Fibroblast of lung (primary cell): ENCODE measurements at places on chromosomes 11 and 22. TPM values are rescaled to one million over a fixed set of nuclear protein-coding genes. Genes with fewer than 3 reads are reported as not detected.

DNA sequence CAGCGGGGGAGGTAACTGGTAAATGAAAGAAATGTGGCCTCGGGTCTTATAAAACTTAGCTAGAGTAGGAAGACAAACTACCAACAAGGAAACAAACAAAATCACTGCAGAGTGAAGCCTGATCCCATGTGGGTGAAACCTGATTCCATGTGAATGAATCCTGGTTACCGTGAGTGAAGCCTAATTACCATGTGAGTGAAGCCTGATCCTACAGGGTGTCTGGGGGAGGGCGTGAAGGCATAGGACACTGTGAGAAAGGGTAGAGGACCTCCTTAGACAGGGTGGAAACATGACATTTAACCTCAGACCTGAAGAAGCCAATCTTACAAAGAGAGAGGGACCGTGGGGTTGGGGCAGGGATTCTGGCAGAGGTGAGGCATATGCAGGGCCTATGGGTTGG lies 106.2 kb upstream of the USP47 start:
- no peak for DNase-seq

DNA sequence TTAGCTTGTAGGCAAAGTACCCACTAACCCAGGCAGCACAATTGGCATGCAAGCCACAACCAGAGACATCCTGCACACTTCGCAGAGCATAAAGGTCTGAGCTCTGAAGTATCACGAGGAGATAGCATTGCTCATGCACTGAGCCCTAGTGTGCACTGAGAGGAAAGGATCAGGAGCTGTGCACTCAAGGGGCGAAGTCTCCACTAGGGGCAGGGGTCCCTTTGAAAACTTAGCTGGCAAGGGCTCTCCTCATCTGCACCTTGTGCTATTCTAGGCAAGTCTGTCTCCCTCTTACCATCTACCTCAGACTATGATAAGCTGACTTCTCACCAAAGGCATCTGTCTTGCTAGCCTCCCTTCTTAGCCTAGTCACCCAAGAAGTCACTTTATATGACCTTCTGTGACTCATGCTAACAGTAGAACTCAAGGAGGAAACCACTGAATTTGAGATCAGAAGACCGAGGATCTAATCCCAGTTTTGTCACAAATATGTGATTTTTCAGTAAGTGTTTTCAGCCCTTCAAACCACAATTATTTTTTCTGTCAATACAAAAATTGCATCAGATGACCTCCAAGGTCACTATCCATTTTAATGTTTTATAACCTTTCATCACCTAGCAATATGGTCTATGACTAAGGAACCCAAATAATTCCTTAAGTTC lies 1078.0 kb downstream of the NTM start:
- peak; percentile 3 for DNase-seq

DNA sequence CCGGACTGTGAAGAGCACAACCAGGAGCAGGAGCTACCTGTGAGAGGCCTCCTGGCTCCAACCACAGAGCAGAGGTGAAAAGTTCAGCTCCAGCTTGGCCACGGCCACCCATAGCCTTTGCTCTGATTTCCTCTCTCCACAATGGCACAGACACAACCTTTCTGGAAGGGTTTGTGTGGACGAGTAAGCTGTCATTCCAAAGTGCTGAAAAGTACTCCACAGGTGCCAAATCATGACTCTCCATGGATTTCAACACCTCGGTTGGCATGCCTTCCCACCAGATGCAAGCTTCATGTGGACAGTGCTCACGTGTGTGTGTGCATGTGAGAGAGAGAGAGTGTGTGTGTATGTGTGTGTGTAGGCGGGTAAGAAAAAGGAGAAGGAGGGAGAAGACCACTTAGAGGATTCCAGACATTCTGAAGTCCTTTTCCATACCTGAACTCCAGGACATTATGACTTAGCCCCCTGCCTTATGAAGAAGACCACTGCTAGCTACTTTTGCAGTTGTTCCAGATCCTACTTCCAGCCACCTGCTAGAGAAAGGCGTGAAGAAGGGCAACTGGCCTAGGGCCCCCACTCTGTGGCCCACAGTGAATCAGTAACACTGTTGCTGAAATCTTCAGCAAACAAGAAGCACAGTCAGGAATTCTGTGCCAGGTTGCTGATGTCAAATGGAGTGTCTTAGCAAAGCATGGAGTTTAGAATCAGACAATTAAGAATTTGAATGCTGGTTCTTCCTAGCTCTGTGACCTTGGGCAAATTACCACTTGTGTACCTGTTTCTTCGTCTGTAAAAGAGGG lies 13.9 kb upstream of the NAV2 start:
- peak; percentile 63 for DNase-seq

DNA sequence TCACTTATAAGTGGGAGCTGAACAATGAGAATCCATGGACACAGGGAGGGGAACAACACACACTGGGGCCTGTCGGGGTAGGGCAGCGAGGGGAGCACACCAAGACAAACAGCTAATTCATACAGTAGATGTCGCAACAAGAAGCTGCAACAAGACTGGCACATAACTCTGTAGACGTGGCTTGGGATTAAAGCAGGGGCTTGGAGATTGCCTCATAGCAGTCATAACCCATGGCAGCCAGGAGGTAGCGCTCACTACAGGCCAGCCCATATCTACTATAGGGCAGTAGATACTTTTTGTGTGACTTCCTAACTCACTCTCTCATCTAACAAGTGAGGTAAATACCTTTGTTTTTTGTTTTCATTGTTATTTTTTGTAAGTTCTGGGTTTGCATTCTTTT lies 1.7 kb upstream of the OR9G4 start:
- no peak for DNase-seq

KRTAP5-1 gene
- polyA plus RNA-seq: not detected in 2 replicates

ZP1 gene
- polyA plus RNA-seq: 0.62 TPM in 1 of 2 replicates, not detected in the other
